ENCODE measurements at places on chromosomes 16 and 17.

GRCh38 chr16:78294538-78295225 is 195.2 kb downstream of the WWOX start:
- DNase-seq: no peak

DNA sequence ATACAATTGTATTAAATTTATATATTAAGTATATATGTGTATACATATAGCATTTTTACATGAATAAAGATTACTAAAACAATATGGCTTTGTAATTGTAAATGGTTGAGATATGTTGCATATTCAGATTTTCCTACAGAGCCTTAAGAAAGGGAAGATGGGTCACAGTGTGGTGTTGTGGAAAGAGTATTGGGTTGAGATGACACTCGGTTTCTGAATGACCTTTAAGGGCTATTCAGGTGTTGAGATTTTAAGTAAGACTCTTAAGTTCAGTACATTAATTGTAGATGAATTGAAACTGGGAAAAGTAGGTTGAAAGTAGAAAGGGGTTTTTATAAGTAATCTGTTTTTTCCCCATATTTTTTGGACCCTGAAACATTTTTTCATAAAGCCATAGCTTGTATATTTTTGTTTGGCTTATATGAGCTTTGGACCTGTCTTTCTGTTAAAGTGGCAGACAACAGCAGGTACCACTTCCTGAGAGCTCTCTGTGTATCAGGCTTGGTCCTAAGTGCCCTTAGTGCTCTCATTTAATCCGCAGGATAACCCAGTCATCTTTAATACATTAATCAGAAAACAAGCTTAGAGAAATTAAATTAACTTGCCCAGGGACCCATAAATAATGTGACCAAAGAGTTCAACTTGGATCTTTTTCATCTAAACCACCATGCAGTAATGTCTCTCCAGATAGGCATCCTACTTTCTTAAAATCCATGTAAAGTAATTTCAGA is 48.5 kb upstream of the MRC2 start:
- DNase-seq: no peak

DNA sequence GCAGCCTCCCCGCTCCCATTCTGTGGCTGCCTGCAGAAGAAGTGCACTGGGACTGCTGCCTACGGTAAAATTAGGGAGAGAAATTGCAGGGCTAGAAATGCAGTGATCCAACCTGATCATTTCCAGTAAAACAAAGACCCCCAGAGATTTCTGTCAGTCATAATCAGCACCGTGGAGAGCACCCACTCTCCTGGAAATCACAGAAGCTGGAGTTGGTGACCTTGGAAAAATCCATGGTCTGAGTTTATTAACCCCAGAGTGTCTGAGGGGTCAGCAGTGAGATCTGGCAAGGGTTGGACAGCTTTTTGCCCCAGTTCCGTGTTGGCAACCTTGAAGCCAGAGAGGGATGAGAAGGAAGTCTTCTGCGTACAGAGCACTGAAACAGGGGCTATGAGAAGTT is 7.8 kb downstream of the SYCE1L start:
- DNase-seq: no peak

- DNase-seq: no peak
Measured at GRCh38 chr17:65349916-65350315, 211.5 kb downstream of the AXIN2 start.

GRCh38 chr16:70152578-70153302 is 20.8 kb upstream of the CLEC18C start:
- no peak for DNase-seq

GRCh38 chr17:13939222-13939621 is 130.1 kb upstream of the COX10 start:
- no peak for DNase-seq

DNA sequence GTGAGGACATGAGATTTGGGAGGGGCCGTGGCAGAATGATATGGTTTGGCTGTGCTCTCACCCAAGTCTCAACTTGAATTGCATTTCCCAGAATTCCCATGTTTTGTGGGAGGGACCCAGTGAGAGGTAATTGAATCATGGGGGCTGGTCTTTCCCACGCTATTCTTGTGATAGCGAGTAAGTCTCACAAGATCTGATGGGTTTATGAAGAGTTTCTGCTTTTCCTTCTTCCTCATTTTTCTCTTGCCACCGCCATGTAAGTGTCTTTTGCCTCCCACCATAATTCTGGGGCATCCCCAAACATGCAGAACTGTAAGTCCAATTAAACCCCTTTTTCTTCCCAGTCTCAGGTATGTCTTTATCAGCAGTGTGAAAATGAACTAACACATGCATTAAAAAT is 40.6 kb downstream of the CCT6B start:
- no peak for DNase-seq

- DNase-seq: no peak
Measured at GRCh38 chr17:48457080-48457836, 27.2 kb upstream of the SKAP1 start.

DNA sequence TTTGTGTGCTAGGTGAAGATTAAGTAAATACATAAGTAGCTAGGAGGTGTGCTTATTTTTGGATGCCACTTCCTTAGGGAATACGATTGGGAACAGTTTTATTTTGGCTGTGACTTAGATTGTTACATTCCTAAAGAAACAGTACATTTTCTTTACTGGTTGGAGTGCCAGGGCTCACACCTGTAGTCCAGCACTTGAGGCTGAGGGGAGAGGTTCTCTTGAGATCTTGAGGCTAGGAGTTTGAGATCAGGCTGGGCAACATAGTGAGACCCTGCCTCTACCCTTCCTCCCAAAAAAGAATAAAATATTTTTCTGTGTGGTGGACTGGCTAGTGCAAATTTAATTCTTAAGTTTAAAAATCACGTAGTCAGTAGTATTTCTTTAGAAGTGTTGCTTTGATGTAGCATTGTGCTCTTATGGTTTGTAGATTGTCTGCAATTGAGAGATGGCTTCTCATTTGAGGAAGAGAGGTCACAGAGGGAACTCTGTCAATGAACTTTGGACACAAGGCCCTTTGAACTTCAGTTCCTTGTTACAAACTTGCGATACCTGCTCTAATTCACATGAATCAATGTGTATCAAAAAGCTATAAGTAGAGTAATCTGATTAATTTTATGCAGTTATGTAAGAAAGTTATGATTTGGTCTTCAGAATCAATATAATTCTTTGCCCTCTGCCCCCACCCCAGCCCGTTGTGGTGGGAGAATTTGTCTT is 7.1 kb downstream of the HAPSTR1 start:
- DNase-seq: no peak

GRCh38 chr17:58276423-58276822 is 4.3 kb downstream of the MPO start:
- no peak for DNase-seq

DNA sequence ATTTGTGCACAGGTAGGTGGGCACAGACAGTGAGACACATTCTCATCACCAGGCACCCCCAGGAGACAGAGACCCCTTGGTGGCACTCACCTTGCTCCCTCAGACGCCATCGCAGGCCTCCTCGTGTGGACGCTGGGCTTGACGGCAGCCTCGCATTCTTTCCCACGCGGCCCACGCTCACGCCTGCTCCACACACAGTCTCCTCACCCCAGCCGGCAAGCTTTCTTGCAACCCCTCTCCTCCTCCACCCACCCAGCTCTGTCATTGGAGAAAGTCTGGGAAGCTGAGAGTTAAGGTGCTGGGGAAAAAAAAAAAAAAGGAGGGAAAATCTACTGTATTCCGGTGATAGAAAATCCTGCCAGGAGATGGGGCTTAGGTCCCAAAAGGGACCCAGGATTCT is 14.8 kb downstream of the SGCA start:
- no peak for DNase-seq

DNA sequence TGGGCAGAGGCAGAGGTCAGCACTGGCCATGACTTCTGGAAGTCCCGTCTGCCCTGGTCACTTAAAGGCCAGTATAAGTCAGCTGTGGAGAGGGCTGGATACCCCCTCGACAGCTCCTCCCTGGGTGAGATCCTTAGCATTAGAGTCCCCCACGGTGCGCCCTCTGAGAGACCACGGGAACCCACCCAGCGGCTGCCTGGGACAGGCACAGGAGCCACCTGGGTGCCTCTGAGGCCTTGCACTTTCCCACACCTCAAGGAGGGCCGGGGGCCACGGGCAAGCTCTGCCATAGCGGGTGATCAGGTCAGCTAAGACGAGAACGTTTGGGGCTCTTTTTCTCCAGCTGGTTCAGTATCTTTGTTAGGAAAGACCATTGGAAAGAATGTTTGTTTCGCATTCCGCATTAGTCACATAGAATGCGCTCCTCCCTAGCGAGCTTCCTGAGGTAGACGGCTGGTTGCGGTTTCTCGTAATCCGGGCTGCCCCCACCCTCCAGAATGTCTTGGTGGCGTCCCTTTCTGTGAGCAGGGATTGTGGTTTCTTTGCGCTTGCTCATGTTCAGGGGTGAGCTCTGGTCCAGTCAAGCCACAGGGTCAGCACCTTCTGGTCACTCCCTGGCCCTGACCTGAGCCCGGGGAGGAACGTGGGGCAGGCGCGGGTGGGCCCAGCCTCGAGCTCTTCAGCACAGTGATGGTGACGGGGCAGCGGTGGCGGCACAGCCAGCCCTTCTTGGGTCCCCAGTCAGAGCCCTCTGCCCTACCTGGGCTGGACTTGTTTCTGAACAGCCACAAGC is 25.2 kb downstream of the NME3 start:
- no peak for DNase-seq

DNA sequence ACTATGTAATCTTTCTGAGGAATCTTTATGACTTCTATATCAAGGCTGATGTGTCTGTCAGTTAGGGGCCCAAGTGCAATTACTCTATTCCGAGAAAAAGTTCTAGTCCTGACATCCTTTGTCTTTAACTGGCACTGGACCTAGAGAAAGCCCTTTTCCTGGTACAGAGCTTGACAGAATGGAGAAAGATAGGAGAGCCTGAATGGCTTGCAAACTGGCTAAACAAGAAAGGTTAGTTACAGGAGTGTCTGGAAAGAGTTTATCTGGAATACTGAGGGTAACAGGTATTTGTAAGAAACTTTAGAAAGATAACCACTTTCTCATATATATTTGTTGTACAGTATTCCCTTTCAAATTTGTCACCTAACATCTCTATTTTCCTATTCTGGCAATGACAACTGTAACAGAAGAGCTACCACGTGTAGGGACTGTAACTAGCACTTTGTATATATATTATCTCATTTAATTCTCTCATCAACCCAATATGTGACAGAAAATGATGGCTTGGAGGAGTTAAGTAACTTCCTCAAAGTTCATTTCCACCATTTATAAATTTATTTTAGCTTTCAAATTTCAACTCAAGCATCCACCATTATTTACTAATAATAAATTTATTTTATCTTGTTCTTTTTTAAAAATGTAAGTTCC is 97.4 kb upstream of the C17orf78 start:
- no peak for DNase-seq

DNA sequence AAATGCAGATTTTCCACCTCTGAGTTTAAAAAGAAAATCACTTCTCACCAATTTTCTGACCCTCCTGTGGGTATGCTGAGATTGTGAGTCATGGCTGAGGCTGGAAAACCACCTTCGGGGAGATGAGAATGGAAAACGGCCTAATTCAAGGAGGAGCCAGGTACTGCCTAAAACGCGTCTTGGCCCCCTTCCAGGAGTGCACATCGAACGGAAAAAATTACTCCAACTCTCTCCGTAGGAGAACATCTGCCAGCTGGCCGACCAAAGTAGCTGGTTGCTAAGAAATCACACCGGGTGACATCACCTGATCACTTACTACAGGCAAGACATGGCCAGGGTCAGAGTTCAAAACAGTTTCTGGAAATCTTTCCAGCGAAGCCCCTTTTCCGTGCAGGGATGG is 107.6 kb downstream of the ZNF423 start:
- DNase-seq: no peak

- no peak for DNase-seq
Measured at GRCh38 chr17:51674579-51675255, 414.4 kb downstream of the UTP18 start.

- DNase-seq: no peak
Measured at GRCh38 chr16:66298006-66298405, 68.5 kb upstream of the CDH5 start.

- DNase-seq: no peak
Measured at GRCh38 chr16:5377280-5377898, 279.8 kb upstream of the EEF2KMT start.

DNA sequence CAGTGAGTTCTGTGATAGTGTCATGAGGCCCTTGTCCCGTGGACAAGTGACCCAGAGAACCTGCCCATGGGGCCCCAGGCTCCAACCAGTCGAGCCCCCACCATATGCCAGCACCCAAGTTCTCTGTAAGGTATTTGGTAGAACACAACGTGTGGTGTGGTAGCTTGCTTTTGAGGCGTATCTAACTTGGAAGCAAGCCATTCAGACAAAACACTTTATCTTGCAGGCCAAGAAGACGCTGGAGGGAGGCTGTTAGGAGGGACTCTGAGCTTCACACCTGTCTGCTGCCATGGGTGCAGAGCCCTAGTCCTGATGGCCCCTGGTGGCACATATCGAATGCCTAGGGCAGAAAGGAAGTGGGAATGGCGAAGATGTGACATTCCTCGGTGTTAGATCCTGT is 1.6 kb downstream of the NDUFAF8 start:
- no peak for DNase-seq

DNA sequence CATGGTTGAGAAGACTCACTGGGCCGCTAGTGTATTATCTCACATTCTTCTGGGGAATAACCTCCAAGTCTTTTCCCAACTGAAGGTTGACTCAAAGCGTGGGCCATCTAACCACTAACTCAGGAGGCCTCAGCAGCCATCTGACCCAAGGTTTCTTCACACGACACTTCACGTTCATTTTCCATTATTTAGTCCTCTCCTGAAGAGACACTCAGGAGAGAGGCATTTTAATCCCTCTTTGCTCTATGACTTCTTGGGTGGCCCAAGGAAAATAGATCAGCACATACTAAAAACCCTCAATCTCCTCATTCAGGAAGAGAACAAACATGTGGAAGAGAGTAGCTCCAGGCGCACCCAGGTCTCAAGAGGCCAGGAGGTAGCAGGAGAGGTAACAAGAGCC is 252.8 kb upstream of the FOXF1 start:
- no peak for DNase-seq

DNA sequence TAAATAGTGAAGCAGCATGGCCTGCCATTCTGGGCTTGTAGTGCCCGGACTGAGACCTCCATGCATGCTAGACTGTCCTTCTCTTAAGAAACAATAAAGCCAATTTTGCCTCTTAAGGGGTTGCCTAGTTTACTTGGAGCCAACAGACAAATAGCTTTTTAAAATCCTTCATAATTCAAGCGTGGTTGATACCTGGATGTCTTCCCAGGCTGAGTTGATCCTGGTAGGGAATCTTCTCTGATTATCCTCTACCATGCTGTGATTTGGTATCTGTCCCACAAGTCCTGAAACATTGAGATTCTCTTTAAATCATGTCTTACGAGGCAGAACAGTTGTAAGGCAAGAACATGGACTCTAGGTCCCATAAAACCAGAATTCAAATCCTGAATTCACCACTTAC is 359.6 kb upstream of the CCL2 start:
- no peak for DNase-seq

DNA sequence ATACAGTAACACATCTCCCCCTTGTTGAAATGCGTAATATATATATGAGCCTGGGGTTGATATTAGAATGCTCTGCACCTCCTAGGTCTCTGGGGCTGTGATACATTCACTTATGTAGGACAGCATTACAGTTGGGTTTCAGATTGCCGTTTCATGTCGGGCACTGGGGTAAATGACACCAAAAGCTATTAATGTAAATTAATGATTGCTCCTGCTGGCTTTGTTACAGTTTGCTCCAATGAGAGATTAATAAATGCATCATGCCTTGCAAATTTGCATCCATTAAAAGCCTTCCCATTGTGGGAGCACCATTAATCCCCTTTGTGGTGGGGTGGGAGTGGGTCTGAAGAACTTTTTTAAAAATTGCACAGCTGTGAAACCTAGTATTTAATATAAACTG is 584.4 kb upstream of the EEF2KMT start:
- no peak for DNase-seq

All from NCI-H345 (cell line).